ENCODE measurements at places on chromosomes 7 and 10.
A peak's percentile ranks its signal among the peaks of the same experiment; 100 is the strongest.

GRCh38 chr10:97865488-97865887 lies 15.8 kb downstream of the GOLGA7B start:
- no peak for DNase-seq

- DNase-seq, result no peak
Measured at GRCh38 chr10:126196281-126196680, 192.0 kb downstream of the ADAM12 start.

- no peak for DNase-seq
Measured at GRCh38 chr7:39248041-39248691, 270.5 kb downstream of the POU6F2 start.

DNA sequence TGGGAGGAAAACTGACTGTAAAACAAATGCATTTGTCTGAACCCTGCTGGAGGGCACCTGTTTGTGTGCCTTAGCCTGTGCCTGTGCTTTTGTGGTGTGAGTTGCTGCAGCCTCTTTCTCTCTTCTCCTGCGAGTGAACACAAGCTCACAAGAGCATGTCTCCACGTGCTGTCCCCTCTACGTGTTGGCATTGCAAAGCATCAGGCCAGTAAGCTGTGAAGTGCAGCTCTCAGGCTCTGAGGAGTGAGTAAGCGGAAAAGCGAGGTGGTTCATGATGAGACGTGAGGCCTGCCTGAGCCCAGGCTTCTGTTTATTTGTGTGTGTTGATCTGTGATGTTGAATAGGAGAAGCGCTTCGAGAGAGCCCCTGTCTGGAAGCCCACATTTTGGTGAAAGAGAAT lies 85.6 kb upstream of the PDCD4 start:
- DNase-seq, result no peak

GRCh38 chr10:114629824-114630730 lies 28.0 kb downstream of the ABLIM1 start:
- DNase-seq, result no peak

- peak; percentile 30 for DNase-seq
Measured at GRCh38 chr7:77651575-77652162, 44.6 kb upstream of the RSBN1L start.

GRCh38 chr10:12484941-12485805 lies 135.8 kb downstream of the CAMK1D start:
- DNase-seq, result no peak

DNA sequence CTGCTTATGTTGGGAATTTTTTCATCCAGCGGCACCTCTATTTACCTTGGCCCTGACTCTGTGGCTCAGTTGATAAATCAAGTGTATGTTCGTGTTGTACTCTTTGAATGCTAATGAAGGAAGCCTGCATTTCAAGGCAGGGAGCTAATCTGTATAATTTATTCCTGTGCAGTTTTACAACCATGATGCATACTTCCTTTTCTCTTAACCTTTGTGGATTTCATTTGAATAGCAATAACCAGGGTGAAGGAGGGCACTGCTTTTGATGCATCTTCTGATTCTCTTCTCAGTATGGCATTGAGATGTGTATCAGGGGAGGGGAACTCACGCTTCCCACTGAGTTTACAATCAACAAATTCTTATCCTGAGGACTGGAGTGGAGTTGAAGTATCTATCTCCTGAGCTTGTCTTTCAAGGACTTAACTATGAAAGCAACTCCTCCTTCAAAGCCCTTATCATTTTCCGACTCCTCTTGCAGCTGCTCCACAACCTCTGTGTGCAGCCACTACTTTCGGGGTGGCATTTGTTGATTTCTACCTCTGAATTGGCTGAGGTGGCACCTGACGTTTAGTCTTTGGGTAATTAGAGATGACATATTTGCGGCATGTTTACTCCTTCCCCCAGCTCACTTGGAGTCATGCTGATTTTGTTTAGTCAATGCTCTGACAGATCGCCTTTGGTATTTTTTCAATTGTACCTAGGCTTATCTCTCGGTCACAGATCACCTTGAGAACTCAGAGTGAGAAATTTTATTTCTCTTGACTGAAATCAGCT lies 275.2 kb downstream of the PHTF2 start:
- no peak for DNase-seq

- DNase-seq, result no peak
Measured at GRCh38 chr10:118835682-118836326, 81.0 kb upstream of the CACUL1 start.

DNA sequence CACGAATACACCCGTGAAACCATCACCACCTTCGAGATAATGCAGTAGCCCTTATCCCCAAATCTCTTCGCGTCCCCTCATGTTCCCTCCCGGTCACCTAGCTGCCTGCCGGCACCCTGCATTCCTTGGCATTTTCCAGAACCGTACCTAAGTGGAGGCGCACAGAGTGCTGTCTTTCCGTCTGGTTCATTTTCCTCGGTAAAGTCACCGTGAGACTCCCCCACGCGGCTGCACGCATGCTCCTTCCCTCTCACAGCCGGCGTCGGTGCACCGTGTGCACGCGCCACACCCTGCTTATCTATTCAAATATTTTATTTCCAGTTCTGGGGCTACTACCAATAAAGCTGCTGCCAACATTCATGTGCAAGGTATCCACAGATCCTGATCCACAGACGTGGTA lies 65.5 kb upstream of the NKX6-2 start:
- DNase-seq, result no peak

- no peak for DNase-seq
Measured at GRCh38 chr10:128843972-128844371, 623.1 kb upstream of the MGMT start.

- no peak for DNase-seq
Measured at GRCh38 chr7:98993024-98993897, 114.9 kb downstream of the TRRAP start.

DNA sequence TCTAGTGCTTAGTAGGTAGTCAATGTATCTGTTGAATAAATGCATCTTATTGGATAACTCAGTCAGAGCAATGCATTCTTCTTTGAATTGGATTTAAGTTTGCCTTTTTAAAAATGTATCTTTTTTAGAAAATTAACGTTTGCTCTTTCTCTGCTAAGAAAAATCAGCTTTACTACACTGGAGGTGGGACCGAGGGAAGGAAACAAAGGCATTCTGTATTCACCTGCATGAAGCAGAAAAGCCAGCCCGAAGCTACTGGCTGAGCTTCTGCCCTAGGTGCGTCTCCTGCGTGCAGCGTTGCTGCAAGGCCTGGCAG lies 22.2 kb upstream of the ITGB1 start:
- DNase-seq, result no peak

DNA sequence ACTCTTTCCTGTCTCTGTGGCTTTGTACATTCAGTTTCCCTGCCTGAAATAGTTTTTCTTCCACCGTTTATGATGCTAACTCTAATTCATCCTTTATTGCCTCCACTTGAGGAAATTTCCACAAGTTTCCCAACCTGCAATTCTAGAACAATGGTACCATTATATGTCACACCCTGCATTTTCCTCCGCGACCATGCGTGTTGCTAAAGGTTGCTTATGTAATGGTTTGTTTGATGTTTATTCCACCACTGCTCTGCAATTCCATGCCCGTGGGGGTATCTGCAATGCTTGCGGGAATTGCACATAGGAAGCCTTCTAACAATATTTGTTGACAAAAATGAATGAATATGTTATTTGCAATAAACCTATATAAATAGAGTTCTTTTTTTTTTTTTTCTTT lies 69.5 kb upstream of the ST8SIA6 start:
- DNase-seq, result no peak

- peak; percentile 15 for DNase-seq
Measured at GRCh38 chr7:94276795-94277194, 117.9 kb upstream of the COL1A2 start.

- no peak for DNase-seq
Measured at GRCh38 chr7:55335151-55335550, 30.0 kb upstream of the LANCL2 start.
